ENCODE measurements at places on chromosomes 2 and 18.

DNA sequence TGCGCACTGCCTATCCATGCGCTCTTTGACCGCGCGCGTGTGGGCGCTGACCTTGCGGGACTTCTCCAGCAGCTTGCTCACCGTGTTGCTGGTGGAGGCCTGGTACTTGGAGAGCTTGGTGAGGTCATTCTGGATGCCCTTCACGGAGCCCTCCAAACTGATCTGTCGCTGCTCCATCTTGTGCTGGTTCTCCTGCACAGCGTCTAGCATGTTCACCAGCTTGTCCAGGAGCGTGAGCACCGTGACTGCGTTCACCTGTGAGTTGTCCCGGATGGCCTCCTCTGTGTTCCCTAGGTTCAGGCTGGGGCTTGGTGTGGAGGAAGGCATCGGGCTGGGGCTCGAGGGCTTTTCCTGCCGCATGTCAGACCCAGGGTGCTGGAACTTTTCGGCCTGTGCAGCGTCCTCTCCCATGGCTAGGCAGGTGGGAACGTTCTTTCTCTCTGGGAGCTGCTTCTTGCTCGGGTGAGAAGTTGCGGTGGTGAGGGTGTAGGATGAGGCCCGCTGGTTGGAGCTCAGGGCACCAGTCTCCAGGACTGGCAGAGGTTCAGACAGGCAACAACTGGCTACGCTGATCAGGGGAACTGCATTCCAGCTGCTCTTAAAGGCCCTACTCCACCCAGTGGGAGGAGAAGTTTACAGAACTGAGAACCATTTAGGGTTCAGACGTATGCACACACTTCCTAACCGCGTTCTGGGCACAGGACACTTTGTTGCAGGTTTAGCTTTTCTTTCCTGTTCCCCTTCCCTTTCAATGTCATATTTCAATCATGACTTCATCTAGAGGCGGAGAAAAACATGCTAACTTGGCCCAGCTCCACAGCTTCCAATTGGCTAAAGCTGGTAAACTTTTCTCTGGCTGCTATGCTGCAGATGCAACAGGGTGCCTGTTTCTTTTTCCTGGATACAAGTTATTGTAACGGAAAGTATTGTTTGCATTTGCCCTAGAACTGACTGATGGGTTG, at the start of gene CAVIN2:
CAVIN2 (minus strand) TSS at position 574 of the 962 bp plus-strand sequence; CDS start at position 411, 163 bp downstream.
- DNase-seq = peak; percentile 66

DNA sequence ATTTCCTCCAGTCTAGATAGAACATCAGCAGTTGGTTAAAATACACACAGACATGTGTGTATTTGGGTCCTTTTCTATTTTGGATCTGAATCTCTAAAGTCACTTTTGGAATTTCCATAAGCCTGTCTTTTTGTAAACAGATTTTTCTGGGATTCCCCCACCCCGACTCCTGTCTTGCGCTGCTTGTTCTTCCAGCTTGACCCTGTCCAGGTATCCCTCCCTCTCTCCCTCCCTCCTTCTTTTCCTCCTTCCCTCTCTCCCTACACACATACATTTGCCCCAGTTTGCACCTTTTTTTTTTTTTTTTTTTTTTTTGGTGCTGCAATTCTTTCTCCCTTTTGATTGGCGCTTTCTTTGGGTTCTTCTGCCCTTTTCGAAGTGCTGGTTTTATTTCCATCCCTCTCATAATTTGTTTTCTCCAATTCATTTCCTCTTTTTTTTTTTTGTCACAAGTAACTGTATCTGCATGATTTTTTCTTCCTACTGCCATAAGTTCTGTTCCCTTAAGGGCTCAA, 114.8 kb upstream of the SERTAD2 start:
- no peak for DNase-seq

DNA sequence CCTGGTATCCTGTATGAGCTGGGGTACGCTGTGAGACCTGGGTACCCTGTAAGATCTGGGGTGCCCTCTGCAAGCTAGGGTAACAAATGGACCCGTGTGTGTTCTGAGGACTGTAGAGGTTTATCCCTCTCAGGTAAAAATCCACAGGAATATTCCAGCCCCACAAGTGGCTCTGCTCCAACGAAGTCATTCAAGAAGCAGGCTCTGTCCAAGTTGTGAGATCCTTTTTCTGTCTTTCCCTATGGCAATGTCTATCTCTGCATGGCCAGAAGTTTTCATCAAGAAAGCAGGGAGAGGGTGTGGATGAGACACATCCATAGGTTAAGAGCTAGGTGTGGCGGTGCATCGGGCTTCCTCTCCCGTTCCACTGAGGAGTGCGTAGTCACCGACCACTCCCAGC, 43.0 kb downstream of the PTGR3 start:
- DNase-seq = no peak

DNA sequence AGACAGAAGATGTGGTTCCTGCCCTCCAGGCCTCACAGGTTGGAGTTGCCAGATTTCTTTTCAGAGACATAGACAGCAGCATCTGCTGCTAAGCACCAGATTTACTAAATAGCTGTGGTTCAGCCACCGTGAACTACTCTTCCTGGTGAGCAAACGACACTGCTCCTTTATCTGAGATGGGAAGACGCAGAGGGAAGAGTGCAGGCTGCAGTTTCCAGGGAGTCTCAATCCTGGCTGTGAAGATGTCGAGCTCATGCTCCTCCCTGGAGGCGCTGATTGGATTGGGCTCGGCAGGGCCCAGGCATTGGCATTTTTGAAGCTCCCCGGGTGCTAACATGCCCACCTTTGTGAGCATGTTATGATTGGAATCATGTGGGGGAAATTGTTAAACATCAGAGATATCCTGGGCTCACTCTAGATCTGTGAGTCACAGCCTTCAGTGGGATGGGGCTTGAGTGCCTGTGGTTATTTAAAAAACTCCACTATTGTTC, 314.8 kb downstream of the TSN start:
- no peak for DNase-seq

- DNase-seq = no peak
Measured at GRCh38 chr2:171390941-171391516, 42.8 kb downstream of the METTL8 start.

DNA sequence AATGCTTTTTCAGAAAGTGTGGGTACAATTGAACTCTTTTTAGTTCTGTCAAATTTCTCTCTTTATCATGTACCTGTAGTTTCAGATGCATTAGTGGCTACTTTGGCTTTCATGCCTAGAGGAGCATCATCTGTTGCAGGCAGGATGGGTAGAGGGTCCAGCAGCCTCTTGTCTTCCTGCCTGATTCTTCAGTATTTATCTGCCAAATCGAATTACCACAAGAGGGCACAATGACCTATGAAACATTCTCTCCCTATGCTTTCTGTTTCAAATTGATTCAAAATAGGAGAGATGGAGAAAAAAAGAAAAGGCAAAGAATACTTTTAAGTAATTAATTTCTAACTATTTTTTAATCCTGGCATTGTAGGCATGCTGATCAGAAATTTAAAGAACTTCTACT, 477.2 kb downstream of the TRIB2 start:
- DNase-seq = no peak

GRCh38 chr18:75638223-75638775, 210.8 kb upstream of the SMIM21 start:
- no peak for DNase-seq

GRCh38 chr2:40178971-40179370, 272.9 kb downstream of the SLC8A1 start:
- DNase-seq = no peak

GRCh38 chr2:6676241-6676640, 189.5 kb downstream of the CMPK2 start:
- DNase-seq = no peak

DNA sequence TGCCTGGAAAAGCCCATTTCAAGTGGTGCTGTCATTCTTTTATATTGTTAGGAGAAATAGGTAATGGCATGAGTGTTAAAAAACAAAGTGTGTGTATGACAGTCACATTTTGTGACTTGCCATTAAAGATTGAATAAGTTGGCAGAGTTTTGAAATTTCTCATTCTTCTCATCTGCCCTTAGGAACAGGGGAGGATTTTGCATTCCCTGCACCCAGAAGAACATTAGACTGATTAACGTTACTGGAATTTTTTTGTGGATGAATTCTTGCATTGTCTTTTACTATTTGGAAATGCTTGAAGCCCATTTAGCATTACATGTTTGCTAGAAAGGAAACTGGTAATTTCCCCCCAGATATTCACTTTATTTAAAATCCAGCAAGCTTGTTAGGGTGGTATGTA, 162.2 kb downstream of the BABAM2 start:
- DNase-seq = no peak

DNA sequence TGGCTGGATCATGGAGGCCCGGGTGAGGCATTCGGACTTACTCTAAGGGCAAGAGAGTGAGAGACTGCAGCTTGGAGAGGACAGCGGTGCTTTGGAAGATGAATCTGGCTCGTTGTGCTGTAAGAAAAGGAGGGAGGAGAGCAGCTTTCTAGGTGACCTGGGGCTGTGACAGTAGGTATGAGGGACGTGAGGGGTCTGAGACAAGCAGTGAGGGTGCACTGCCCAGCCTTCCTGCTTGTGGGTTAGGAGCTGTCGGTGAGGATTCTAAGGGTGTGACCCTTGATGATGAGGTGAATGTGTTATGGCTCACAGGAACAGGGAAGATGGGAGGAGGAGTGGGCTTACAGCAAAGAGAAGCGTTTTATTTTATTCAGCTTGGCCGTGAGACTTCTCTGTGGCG, 27.1 kb upstream of the RHOB start:
- no peak for DNase-seq

GRCh38 chr2:120206022-120206581, 17.1 kb downstream of the TMEM185B start:
- no peak for DNase-seq

- DNase-seq = no peak
Measured at GRCh38 chr18:23765931-23766330, 76.7 kb downstream of the LAMA3 start.

DNA sequence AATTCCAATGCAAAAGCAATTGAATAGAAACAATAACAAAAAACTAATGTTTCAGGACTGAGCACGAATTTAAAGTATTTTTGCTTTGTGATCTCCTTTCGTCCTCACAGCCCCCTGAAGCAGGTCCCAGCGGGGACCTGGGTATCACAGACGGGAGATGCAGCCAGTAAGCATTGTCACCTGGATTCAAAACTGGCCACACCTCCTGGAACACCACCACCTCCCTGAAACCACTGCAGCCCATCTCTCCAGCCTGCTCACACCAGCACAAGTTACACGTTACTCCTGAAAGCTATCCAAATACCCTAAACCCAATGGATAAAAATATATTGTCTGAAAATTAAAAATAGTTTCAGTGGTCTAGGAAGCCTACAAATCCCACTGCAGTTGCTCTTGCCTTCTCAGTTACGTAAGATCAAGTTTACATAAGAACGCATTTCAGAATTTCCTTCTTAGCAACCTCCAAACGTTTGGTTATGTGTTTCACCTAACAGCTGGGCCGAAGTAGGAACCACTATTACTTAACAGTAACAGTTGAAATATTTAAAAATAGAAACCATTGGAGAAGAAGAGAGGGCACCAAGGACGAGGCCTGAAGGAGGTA, 178.0 kb downstream of the HDAC4 start:
- no peak for DNase-seq

GRCh38 chr18:12026562-12026961, 45.3 kb downstream of the IMPA2 start:
- DNase-seq = no peak

GRCh38 chr2:223102040-223102400, 50.0 kb downstream of the KCNE4 start:
- no peak for DNase-seq

- DNase-seq = no peak
Measured at GRCh38 chr2:98731041-98731893, at the start of gene MGAT4A. MGAT4A (minus strand) TSS chr2:98731132; CDS start chr2:98726332, 4,800 bp downstream.

- DNase-seq = no peak
Measured at GRCh38 chr2:99188357-99188756, 7.4 kb downstream of the MRPL30 start.

Data from CMK (cell line).